HCEC 1CT (cell line): ENCODE measurements at places on chromosomes 6 and 20.

DNA sequence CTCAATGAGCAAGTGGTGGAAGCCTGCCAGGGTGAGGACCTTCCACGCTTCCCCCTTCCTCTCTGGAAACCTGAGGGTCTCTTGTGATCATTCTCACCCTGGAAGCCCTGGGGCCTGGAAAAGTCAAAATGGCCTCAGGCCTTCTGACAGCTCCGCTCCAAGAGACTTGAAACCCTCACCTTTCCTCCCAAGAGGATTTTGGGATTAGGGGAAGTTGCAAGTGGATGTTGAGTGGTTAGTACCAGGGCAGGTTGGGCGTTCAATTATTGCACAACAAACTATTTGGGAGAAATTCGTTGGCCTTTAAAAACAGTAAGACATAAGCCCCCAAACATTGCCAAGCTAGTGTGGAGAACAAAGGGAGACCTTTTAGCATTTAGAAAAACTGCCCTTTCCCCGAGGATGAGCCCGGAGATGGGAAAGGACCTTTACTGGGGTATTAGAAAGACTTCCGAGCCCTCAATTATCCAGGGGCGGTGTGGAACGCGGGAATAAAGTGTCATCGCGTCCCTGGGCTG lies 4.7 kb downstream of the NKX2-2 start:
- DNase-seq, result no peak

GRCh38 chr6:13766201-13766634 lies 48.1 kb downstream of the MCUR1 start:
- DNase-seq, result peak; percentile 56

DNA sequence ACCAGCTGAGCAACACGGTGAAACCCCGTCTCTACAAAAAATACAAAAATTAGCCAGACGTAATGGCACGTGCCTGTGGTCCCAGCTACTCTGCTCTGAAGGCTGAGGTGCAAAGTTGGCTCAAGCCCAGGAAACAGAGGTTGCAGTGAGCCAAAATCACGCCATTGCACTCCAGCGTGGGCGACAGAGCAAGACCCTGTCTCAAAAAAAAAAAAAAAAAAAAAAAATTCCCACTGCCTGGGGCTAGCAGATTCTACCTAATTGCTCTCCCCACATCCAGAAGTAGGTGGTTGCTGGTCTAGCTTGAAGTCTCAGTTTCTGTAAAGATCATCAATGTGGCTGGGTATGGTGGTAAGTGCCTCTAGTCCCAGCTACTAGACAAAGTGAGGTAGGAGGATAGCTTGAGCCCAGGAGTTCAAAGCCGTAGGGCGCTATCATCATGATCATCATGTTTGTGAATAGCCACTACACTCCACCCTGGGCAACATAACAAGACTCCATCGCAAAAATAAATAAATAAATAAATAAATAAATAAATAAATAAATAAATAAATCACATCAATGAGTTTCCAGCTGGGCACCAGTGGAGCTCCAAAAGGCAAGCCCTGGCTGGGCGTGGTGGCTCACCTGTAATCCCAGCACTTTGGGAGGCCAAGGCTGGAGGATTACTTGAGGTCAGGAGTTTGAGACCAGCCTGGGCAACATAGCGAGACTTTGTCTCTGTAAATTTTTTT lies 6.3 kb upstream of the AP5S1 start:
- no peak for DNase-seq

- no peak for DNase-seq
Observed at GRCh38 chr6:135944120-135944519, 92.6 kb downstream of the PDE7B start.

- no peak for DNase-seq
Observed at GRCh38 chr6:7974565-7974937, 64.0 kb upstream of the TXNDC5 start.

DNA sequence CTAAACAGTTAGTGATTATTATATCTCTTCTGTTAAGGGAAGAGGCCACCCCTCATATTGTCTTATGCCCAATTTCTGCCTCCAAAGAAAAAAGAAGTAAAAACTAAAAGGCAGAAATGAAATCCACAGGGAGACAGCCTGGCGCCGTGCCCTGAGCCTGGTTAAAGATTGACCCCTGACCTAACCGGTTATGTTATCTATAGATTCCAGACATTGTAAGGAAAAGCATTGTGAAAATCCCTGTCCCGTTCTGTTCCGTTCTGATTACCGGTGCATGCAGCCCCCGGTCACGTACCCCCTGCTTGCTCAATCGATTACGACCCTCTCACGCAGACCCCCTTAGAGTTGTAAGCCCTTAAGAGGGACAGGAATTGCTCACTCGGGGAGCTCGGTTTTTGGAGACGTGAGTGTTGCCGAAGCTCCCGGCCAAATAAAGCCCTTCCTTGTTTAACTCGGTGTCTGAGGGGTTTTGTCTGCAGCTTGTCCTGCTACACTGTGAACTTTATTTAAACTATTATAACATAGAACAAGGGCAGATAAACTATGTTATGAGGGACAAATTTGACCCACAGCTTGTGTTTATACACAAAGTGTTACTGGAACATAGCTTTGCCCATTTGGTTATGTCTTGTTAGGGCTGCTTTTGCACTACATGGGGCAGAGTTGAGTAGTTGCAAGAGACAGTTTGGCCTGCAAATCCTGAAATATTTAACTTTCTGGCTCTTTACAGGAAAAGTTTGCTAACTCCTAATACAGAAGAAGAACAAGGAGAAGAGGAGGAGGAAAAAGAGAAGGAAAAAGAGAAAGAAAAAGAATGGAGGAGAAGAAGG lies 49.6 kb downstream of the CD24 start:
- no peak for DNase-seq

DNA sequence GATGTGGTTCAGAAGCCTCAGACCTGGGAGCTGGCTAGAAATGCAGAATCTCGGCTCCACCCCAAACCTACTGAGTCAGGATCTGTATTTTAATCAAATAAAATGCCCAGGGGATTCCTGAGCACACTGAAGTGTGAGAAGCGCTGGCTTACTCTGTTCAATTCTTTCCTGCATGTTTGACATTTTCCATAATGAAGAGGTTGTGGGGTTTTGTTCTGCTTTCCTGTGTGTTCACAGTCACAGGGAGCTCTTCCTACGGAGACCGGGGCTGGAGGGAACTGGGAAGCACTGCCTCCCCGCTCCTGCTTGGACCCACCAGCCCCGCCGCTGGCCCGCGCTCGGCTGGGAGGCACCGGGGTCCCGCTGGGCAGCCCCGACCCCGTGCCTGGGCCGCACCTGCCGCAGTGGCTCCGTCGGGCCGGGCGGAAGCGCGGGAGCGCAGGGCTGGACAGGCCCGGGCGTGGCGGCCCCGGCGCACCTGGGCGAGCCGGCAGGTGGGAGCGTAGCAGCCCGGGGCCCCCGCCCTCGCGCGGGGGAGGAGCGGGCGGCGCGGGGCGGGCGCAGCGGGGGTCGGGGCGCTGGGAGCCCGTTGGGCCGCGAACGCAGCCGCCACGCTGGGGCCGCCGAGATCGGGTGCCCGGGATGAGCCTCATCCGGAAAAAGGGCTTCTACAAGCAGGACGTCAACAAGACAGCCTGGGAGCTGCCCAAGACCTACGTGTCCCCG lies at the start of gene MAPK13:
TSS of gene MAPK13 (plus strand) at position 573 of the 726 bp plus-strand sequence. CDS start at position 643, 70 bp downstream.
- DNase-seq, result peak; percentile 11

- peak; percentile 17 for DNase-seq
Observed at GRCh38 chr20:43916073-43916880, 1.6 kb downstream of the TOX2 start.

DNA sequence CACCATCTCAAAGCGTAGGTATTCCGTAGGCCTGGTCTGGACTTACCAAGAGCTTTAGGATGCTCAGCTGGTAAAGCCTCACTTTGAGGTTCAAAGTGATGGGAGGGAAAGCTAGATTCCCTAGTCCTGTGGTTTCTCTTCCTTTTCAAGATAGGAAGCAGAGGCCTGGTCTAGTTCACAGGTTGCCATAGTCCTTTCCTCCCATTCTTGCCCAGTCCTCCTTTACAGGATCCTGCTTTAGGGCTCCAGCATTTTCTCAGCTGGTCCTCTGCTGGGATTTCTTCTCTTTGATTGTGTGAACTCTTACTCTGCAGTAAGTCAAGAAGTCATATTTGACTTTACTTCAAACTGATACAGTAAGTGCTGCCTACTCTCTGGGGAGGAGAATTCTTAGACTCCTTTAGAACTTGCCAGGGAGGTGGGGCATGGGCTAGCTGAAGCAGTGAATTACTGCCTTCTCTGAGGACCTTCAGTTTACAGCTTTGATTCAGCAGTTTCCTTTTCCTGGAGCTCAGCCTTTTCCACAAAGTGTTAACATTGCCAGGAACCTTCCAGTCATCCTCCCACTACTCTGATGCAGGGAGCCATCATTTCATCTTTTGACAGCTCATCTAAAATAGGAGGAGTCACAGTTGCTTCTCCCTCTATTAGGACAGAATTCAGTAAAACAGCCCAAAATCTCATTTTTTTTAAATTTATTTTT lies 42.8 kb upstream of the PLCG1 start:
- DNase-seq, result no peak

DNA sequence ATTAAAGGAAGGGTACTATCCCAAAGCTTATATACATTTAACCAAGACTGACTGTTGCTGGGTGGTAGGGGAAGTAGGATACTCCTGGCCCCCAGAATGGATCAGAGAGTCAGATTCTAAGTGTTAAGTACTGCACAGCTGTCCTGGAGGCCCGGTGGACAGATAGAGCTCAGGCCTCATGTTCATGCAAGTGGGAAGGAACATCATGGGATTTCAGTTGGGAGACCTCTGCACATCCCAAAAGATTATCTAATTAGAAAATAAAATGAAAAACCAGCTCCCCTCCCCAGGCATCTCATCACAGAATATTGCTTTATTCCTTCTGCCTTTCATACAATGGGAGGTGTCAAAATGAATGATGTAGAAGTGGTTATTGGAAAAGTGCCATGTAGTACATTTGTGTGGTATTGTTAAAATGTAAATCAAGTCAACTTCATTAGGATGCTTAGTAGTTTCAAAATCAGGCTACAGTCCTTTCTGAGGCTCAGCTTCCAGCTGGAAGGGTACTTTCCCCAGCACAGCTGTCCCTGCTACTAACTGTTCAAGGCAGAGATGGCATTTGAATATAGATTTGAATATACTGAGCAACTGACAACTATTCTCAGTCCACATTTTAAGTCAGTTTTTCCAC lies 82.9 kb downstream of the SLC35B3 start:
- no peak for DNase-seq

- DNase-seq, result peak; percentile 87
Observed at GRCh38 chr6:109772883-109773431, 81.9 kb downstream of the FIG4 start.

DNA sequence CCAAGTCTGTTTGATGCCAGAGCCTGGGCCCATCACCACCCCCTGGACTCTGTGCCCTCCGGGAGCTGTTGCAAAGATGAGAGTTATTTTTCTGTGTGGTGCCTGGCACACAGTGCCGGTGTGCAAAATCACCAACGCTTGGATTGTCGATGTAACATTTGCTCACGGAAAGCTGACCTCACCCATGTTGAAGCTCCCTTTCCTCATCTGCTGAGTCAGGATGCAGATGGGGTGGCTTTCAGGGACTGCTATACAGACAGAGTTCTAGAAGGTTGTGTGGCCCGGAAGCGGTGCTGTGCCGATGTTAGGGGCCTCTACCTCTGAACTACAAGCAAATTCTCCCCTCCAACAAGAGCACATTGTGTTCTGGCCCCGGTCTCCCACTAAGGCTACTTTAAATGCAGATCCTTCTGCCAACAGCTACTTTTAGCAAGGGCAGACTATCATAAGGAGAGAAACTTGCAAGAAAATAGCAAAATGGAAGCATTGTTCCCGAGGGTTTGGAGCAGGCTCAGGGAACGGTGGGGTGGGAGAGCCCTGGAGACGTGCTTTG lies 34.0 kb downstream of the EYA2 start:
- DNase-seq, result no peak

GRCh38 chr20:50356525-50356885 lies 153.7 kb upstream of the PTPN1 start:
- no peak for DNase-seq

DNA sequence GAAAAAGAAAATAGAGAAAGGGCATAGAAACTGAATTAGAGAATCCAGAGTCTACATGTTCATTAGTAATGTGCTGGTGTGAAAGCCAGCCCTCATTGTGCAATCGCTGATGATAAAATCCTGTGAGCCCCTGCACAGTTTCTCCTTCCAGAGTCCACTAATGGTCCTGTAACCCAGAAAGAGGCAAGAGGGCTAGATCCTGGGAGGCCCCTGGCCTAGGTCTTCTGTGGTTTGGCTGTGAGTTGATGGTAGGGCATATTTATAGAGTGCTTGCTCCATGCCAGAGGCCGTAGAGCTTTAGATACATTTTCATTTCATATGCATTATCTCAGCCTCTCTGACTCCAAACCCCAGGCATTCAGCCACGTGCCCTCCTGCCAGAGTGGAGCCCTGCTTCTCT lies 94.9 kb upstream of the MTHFD1L start:
- DNase-seq, result no peak

GRCh38 chr6:140001005-140001404 lies 626.6 kb upstream of the CITED2 start:
- no peak for DNase-seq

DNA sequence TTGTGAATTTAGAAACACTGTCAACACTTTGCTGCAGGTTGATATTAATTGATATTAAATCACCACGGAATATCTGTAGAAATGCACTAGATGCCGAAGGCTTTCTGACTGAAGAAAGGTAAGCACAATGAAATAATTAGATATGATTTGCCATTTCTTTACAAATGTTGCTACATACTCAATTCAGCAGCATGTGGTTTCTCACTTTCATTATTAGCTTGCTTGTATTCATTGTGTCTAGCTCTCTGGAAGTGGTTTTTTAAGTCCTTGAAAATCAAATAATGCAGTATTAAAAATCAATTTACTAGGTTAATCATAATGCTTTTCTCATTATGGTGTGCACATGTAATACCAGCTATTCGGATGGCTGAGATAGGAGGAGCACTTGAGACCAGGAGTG lies 231.3 kb upstream of the MARCKS start:
- DNase-seq, result no peak

DNA sequence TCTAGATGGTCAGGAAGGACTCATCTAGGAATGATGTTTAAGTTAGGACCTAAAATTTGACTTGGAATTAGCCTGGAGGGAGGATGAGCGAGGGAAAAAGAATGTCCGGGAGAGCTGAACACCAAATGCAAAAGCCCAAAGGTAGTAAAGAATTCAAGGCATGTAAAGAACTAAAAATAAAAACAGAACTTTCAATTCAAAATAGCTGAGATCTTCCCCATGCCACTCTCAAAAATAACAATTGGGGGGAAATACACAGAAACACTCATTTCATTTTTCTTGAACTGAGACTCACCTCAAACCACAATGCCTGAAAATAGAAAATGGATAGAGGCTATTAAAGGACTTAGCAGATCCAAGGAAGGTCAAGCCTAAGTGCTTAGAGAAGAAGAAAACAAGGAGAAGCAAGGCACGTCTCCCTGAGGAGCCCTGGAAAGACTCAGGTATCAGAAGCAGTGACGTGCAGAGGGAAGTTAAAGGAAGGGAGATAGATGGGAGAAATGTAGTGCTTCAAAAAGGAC lies 10.4 kb downstream of the PXT1 start:
- peak; percentile 38 for DNase-seq

GRCh38 chr20:20743511-20744169 lies 31.2 kb upstream of the RALGAPA2 start:
- no peak for DNase-seq

GRCh38 chr6:107691062-107691751 lies 132.9 kb downstream of the SCML4 start:
- DNase-seq, result peak; percentile 79

- no peak for DNase-seq
Observed at GRCh38 chr6:157232161-157232895, 91.0 kb downstream of the TMEM242 start.
